CD4-positive, alpha-beta T cell treated with Interleukin-4 for 1 hour (primary cell): ENCODE measurements at places on chromosomes 2 and 18.

DNA sequence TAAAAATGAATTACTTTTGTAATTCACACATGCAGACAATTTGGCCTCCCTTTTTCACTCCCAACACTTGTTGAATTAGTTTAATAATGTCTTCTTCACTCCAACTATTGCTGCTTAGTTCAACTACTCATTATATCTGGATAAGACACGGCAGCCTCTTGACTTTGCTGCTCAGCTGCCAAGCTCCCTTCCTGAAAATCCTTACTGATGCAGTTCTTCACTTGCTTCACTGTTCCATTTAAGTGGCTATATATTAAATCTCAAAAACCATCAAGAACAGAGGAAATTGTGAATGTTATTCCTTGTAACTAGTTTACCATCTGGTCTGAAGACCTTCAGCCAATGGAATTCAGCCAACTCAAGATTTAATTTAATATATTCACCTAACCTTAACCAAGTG, 127.1 kb downstream of the NCOA1 start:
- no peak for DNase-seq

DNA sequence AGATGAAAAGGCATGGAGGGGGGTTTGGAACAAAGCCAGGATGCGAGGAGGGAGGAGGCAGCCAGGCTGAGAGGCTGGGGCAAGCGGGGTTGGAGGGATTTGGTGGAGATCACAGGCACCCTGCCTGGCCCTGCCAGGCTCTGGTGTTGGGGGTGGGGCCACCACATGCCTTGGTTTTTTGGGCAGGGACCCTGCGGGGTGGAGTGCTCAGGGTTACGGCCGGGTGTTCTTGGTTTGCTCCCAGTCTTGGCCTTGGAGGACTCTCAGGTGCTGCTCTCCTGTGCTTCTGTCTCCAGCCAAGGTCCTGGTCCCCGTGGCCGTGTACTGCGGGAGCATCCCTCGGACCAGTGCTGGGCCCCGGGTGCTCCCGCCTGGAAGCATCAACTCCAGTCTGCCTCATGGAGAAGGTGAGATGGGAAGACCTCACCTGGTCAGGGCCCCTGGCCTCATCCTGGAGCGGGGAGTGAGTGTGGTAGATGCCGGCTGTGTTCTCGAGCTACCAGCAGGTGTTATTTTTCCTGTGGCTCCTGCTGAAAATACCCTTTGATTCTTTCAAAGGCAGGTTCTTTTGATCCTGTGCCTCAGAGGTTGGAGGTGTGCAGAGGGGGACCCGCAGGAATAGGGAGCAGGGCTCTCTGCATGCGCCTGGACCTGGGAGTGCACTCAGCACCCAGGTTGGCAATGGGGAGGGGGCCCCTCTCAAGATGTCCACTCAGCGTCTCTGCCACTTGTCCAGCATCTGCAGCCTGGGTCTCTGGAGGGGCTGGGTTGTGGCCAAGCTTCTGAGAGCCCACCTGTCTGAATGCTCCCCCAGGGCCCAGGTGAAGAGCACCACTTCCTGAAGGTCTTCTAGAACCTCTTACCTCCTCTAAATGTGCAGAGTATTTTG, 17.0 kb downstream of the TOGARAM2 start:
- DNase-seq, result no peak

- no peak for DNase-seq
Measured at GRCh38 chr2:164981217-164981990, 26.1 kb upstream of the SLC38A11 start.

DNA sequence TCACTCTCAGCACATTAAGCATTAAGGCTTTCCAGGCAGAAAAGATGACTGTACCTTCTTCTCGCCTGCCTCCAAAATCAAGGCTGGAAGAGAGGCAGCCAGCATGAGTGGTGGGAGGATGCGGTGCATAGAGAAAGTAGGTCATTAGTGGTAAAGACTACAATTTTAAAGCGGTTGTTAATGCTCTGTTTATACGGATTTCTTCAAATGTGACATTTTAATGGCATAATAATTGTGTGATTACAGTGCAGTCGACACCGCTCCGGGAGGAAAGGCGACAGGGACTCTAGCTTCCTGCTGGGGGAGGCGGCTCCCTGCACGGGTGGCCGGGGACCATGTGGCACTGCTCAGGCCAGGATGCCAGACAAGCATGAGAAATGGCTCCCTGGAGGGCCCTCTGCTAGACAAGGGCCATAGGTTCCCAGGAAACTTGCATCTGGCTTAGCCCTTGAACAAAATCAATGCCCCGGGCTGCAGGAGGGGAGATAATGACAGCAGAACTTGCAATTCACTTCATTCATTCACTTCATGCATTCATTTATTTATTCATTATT, 129.6 kb downstream of the GALNT14 start:
- no peak for DNase-seq

- DNase-seq, result no peak
Measured at GRCh38 chr2:69483024-69483423, 45.8 kb upstream of the NFU1 start.

DNA sequence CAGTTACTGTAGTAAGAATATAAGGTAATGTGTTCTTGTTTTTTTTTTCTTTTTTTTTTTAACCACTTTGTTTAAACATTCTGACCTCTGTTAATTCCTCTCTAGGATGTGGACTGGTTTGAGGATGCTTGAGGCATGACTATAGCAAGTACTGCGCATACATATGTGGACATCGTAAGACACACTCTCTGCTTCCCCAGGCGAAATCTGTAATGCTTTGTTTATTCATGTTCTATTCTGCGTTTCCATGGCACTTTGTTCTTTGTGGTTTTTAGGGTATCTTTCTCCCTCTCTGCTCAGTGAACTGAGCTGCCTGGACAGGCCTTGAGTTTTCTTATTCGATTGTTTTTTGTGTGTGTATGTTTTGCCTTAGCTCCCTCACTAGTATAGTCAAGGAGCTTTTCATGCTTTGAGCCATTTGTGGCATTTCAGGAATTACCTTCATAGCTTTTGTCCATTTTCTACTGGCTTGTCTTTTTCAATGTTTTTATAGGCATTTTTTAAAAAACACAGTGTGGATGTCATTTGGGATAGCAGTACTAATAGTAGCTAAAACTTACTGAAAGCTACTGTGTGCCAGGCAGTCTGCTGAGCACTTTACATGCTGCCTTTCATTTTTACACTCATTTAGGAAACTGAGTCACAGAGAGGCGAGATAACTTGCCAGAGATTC, 1.9 kb upstream of the SH3BP4 start:
- DNase-seq, result no peak

DNA sequence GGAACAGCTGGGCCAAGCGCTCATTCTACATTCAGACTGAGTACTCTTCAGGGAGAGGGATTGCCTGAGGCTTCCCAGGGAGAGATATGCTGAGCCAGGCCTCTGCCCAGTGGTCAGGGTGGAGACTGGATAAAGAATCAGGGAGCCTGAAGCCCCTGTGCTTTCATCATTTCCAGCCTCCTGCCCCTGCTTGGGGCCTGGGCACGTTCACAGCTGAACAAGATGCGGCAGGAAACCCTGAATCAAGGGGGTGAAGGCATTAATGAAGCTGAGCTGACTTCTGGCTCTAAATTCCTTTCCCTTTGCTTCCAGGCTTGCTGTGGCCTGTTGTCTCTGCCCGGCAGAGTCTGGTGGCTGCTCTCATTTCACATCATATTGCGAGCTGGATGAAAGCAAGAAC, 35.0 kb downstream of the RPL37A start:
- no peak for DNase-seq

GRCh38 chr2:120815292-120815691, 79.6 kb downstream of the GLI2 start:
- DNase-seq, result no peak

DNA sequence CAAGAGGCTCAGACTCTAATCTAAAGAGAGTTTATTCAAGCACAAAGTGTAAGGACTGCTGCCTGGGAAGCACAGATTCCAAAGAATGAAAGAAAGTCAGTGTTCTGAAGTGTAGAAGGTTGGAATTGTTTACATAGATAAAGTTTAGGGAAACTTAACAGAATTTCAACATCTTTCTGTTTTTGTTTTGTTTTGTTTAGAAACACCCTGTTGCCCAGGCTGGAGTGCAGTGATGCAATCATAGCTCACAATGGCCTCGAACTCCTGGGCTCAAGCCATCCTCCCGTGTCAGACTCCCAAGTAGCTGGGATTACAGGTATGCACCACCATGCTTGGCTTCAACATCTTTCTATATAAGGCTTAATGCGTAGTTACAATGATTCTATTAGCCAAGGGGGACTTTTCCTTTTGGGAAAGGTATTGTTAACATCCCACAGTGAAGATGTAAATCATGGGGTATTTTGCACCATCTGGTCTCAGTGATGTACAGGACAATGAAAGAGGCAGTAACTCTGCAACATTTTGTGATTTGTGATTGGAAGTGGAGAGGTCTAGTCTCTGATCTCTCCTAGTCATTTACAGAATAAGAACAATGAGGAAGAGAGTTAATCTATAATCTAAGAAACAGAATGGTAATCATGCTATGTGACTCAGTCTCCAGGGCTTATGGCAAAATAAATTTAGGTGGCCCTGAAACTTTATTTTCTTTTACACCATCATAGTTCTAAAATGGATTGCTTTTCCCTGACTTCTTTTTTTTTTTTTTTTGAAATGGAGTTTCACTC, 45.6 kb upstream of the MSH6 start:
- DNase-seq, result no peak

DNA sequence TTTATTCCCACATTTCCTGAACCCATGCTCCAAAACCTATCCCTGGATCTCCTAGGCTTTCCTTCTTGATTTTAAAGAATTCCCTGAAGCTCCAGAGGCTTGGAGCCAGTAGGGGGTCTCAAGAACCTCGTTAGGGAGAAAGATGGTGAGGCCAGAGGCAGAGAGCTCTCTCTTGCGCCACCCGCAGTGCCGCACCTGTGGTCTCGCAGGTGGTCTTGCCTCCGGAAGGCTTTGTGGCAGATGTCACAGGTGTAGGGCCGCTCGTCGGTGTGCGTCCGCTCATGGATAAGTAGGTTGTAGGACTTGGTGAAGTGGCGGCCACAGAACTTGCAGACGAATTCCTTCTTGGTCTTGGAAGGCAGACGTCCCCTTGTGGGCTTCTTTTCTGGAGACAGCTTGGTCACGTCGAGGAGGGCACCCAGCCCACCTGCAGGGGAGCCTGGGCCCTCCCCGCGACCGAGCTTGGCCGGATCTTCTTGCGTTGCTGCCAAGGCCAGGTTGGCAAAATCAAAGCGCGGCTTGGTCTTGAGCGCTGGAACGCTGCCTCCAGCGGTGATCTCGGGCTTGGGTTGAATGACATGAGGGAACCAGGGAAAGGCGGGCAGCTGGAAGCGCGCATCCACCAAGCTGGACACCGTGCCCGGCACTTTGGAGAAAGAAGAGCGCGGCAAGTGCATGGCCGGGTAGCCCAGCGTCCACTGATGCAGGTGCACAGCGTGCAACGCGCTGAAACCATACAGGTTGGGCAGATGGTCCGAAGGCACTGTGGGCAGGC, 5.3 kb downstream of the OSR1 start:
- DNase-seq, result no peak

GRCh38 chr2:7225848-7226247, 308.6 kb downstream of the RNF144A start:
- DNase-seq, result no peak

GRCh38 chr2:220077488-220077887, 450.1 kb downstream of the SLC4A3 start:
- DNase-seq, result no peak

DNA sequence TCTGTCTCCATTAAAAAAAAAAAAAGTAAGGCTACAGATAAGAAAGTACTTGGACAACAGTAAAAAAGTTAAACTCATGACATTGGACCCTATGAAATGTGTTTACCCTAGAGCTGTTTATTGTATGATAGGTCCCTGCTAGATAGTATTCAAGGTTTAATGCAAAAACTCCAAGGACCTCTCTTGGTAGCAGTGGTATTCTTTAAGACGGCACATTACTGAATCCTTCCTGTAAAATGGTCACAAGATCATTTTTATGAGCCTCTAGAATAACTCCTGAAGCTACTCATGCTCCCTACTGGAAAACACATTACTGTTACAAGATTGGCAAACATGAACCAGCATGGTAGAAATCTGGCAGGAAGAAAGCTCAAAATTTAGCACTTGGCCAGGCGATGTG, 38.8 kb downstream of the GALM start:
- no peak for DNase-seq

- no peak for DNase-seq
Measured at GRCh38 chr2:102114851-102115497, 27.6 kb upstream of the IL1R1 start.

DNA sequence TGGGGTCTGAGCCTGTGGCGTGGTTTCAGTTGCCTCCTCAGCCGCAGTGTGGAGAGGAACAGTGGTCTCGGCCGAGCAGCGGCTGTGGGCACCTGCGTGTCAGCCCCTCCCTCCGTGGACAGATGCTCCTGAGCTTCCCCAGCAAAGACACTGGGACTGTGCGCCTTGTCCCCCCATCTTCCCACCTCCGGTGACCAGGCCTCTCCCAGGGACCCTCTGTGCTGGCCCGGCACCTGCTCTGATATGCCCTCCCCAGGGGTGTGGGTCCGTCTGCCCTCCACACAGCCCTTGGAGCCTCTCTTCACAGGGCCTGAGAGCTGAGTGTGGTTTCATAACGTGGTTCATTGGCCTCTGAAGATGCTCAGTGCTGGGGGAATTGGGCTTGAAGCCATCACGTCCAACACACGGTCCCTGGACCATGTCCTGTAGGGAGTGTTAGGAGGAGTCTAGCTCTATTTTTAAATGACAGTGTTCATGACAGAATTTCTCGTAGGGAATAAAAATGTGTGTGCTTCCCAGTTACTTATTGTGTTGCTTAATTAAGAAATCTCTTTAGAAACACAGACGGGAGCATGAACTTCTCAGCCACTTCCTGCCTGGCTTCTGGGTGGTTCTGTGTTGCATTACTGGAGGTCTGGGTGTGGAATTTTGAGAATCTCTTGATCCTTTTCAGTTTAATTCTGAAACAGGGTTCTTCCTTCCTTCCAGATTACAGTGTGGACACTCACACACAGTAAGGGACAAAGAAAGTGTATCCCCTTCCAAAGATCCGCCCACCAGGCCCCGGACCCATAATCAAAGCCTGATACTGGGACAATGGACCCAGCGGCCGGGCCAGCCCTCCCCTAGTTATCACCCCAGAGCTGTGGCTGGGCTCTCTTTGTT, 110.7 kb downstream of the NFATC1 start:
- no peak for DNase-seq

GRCh38 chr18:48622911-48623431, 84.1 kb downstream of the CTIF start:
- DNase-seq, result no peak

DNA sequence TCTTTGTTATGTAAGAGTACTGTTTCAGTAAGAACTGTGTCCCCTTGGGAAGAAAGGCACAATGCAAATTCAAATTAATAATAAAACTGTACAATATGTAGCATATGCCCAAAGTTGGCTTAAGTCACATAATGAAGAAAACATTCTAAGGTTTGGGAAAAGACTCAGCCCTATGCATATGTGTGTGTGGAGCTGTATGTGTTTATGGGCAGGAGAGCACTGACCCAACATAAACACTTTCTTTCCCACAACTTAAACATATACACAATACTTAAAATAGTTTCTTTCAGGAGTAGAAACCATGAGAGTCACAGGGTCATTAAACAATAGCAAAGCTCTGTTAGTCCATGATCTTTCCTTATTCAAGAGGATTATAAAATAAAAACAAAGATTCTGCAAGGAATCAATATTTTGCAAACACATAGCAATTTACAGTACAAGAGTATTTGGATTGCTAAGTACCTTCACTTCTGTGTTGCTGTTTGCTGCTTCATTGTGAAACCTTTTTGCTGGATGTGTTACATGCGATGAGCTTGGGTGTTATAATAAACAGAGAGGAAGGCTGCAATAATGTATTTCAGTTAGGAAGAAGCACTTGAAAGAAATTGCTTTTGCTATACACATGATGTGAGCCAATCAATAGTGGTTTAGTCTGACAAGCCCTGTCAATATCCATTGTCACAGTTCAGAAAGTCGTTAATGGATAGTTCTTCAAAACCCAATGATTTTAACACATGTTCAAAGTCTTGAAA, 347.3 kb downstream of the ARHGAP15 start:
- no peak for DNase-seq
